Glutamatergic neuron (in vitro differentiated cells): ENCODE measurements at places on chromosomes 2 and 18.

DNA sequence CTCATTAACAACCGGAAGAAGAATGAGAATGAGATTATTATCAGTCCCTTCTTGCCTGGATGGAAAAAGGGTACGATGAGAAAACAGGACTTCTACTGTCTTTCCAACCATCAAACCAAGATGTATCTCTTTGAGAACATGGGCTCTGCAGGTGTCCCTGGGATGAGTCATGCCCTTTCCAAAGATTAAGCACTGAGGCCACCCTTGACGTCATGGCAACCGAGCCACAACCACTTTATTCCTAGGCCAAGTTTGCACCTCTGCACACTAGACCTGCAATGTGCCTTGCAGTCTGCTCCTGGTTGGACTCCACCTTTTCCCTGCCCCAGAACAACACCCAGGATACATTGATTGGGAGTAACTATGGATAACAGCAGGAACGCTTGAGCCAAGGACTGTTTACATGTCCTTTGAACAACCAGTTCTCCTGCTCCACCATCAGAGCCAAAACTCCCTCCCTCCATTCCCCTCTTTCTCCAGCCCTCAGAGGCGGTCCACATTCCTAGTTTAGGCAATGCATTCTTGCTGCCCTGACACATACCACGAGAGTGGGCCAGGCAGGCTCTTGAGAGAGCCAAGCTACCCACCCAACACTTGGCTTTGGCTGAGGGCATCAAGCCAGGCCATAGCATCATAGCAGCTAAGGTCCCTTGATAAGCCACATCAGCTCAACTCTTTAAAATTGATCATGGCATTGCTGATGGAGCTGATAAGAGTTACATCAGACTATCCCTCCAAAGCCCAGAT lies 310.7 kb downstream of the TNS1 start:
- DNase-seq: no peak

- no peak for DNase-seq
Measured at GRCh38 chr18:76335859-76336640, 159.0 kb downstream of the ZNF516 start.

GRCh38 chr2:127508631-127509034 lies 17.7 kb downstream of the IWS1 start:
- no peak for DNase-seq

DNA sequence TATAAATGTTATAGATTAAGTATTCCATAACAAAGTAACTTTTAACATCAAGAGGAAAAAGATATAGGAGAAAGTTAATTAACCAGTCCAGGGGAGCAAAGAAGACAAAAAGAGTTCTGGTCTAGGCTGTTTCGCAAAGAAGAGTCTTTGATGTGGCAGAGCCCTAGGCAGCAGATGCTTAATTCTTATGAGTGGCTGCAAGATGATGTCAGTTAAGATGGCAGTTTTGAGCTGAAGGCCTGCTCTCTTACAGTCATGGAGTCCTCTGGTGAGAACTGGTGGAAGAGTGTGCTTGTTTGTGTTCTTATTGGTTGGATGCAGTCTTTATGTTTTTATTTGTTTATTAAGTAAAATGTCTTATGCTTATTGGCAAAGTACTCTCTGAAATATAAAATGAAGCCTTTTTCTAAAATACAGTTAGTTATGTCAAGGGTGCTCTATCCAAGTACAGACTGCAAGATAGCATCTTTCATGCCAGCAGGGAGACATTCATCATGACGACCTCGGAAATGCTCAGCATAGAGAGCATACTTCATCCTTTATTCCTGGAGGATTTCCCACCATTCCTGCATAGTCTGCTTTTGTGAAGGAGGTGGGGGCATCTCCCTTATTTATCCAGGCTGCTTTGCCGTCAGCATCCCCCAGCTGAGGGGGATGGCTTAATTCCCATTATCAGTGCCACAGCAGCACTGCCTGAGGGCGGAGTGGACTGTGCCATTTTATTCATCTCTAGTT lies 38.9 kb upstream of the SERPINE2 start:
- no peak for DNase-seq

DNA sequence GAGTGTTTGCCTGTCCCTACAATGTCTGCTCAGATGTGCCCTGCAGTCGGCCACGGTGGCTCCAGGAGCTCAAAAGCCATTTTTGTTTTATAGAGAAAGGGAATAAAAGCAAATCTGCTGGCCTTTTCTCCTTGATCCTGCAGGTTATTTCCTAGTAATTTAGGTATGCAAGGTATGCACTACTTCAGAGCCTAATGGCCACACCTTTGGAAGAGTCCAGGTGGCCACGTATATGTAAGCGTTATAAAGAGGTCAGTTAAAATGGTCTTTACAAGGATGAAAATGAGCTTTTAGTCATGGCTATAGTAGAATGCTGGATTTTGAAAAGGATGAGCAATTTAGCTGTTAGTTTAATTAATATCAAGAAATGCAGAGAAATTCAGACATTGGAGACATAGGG lies 81.7 kb downstream of the ARHGEF33 start:
- no peak for DNase-seq

DNA sequence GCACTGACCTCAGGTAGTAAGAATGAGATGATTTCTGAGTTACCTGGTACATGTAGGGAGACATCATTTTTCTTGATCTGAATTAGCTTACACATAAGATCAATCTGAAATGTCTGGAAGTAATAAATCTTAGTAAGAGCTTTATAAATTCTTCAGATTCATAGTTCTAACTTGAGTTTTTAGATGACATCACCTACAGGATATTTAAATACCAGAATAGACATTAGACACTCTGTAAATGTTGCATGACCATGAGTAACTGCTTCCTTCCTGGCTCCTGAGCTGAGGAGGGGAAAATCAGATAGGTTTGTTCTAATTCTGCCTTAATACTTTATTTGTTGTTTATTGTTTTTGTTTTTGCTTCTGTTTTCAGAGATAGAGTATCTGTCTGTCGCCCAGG lies 181.8 kb downstream of the PHLPP1 start:
- no peak for DNase-seq

GRCh38 chr2:162244541-162245031 lies 1.3 kb upstream of the FAP start:
- no peak for DNase-seq

GRCh38 chr18:37913051-37913450 lies 347.5 kb upstream of the CELF4 start:
- no peak for DNase-seq

DNA sequence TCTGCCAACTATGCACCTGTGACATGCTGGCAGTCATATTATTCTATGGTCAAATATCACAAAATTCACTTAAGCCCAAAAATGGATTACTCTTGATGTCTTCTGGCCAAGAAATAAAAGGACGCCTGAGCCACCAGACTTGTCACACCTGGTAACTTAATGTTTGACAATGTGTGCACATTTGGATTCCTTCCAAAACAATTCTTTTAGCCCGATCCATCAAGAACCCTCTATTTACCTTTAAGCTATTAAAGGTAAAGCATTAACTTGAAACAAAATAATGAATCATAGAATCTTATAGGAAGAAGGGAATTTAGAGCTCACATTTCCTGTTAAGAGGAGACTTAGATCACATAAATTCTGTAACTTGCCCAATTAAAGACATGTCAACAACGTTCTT lies 46.5 kb upstream of the NFU1 start:
- DNase-seq: no peak

GRCh38 chr2:20677301-20678085 lies 10.5 kb downstream of the GDF7 start:
- DNase-seq: no peak

DNA sequence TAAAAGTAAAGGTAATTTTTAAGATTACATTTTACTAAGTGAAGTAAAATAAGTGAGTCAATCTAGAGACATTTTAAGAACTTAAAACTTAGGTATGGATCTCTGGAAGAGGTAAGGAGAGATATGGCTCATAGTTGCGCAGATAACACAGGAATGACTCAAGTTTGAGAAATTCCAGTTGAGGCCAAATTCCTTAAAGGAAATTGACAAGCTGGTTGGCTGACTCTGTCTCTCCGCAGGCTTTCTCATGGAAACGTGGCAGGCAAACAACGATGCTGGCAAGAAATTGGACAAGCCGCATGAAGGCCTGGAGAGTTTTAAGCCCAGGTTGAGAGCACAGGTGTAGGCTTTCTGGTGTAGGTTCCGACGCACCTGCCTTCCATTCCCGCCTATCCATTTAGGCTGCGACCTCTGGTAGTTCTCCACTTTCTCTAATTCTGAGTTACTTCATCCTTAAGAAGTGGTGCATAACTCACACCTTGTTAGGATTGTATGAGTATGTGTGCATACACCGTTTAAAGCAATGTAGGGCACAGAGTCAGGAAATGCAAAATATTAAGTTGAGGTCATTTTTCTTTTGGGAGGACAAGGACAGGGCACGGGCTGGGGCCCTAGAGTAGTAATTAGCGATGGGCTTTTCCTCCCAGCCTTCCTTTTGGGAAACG lies 589 bp upstream of the DAW1 start:
- no peak for DNase-seq

- peak; percentile 67 for DNase-seq
Measured at GRCh38 chr18:8367217-8367988, 241.8 kb upstream of the RAB12 start.

DNA sequence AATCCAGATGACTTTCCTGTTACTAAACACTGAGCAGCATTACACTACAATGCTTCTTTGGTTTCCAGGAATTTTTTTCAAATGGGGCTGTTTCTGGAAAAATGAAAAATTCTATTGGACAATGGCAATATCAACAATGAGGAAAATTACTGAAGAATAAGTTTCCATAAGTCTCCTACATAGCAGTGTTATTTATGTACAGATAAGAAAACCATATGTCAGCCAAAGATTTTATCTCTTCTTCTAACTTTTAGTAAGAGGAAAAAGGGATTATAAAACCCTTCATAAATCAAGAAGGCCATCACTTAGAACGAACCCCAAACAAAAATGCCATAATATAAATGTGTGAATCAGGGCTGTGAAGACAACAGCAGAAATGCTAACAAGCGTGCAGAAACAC lies 31.6 kb upstream of the NOSTRIN start:
- no peak for DNase-seq

- no peak for DNase-seq
Measured at GRCh38 chr2:5982193-5982902, 290.2 kb downstream of the SOX11 start.

DNA sequence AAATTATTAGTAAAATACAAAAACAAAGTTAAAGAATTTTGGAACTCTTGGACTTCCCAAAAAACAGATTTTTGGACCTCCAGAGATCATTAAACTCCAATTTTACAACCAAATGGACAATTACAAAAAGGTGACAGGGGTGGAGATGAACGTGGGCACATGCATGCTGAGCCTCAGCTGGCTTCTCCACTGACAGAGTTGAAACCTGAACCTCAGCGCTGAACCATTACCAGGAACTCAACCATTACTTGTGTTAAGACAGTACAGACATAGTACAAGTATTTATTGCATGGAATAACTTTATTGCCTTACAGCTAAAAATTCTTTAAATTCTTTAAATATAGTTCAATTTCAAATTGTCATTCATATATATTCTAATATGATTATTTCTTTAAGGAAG lies 33.0 kb upstream of the KIDINS220 start:
- DNase-seq: no peak

DNA sequence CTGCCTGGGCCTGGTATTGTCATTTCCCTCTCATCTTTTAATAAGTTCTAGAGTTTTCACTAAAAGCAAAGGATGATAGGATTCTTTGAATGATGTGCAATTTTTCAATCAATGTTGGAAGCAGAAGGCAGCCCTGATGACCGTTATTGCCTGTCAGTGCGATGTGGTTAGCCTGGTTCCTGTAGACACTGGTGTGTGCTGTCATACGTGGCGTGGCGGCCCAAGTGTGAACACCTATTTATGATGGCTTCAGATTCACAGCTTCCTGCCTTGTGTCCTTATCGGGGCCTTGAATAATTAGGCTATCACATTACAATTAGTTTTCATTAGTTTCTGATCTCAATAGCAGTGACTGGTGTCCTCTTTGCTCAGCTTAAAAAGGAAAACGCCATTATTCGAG lies 218.5 kb downstream of the TPGS2 start:
- no peak for DNase-seq

- DNase-seq: peak; percentile 71
Measured at GRCh38 chr2:64454386-64455332, 697 bp downstream of the LGALSL start.

DNA sequence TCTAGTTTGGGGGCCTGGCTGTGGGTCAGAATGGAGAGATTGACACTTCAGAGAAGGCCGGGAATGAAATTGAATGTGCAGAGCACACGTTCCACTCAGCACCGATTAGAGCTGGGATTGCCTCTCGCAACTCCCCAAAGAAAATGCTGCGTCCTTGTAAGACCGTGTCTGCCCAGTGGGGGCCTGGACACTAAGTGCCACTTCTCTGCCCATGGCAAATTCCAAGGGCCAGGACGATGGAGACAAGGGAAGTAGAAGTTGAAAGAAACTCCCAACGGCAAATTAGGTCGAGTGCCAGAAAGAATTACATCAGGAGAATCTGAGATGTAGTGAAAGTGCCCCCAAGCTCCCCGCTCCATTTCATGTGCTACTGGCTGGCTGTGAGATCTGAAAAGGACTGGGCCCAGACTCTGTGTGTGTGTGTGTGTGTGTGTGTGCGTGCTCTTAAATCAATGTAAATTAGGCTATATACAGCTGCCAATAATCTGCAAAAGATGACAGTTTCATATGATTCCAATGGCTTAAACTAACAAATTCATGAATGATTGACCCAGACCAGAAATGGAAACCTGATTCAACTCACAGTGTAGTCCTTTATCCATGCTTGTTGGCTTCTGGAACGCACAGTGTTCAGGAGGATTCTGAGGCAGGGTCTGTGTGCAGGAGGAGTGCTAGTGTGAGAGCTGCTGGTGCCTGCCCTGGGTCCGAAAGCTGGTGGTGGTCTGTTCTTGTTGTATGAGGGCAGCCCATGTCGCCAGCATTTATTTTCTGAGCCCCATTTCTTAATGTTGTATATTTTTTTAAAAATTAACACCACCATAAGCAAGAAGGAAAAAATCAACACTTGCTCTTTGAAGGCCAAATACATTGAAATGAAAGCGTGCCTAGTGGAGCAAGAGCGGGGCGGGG lies 234.3 kb downstream of the AGAP1 start:
- DNase-seq: no peak

DNA sequence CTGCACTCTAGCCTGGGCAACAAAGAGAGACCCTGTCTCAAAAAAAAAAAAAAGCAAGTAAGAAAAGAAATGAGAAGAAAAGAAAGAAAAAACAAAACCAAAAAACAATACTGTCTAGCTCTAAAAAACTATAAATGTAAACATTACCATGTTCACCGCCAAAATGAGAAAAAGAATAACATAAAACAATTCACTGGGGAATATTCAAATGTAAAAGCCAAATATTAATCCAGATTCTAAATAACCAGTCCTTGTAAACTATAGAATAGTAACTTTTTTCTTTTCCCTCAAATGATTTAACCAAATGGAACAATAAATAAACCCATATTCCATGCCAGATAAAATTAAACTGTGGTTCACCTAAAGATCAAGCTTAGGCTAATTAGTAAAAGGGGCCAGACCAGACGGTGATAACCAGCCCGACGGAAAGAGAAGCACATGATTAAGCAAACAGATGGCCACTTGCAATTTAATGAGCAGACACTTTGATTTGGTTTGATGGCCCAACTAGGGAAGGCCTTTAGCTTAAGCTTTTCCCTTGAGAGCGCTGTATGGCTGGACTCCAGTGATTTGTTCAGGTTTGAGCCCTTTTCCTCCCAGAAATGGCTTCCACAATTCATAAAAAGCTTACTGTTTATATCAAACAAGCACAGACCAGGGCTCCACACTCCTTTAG lies 39.4 kb upstream of the ZNF397 start:
- DNase-seq: peak; percentile 18

GRCh38 chr2:229798446-229799155 lies 84.2 kb upstream of the DNER start:
- DNase-seq: no peak
